ENCODE measurements at places on chromosomes 11 and 22.

DNA sequence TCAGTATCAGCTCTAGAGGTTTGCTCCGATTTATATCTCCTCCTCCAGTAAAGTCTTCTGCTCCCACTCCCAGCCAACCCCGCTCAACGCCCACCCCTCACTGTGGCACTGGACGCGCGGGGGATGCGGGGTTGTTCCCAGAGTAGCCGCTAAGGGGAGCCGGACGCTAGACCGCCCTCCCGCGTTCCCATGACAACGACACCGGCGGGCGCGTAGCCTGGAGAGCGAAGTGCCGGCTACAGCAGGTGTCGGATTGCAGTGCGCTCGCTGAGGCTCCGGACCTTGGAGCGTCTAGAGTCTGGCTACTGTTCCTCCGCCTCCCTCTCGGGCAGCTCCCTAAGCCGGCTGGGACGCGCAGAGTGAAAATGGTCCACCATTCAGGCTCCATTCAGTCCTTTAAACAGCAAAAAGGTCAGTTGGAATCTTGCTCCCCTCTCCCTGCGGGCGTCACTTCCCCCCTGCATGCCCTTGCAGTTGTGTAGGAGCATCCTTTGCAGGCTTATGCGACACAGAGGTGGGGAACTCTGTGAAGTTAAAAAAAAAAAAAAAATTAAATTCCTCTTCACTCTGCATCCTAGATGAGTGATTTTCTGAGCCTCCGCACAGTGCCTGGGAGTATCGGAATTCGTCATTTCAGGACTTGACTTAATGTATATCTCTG is at the start of gene ANO3:
TSS of gene ANO3 (plus strand) at position 220 of the 661 bp plus-strand sequence. CDS start at position 366, 146 bp downstream.
- DNase-seq = no peak

GRCh38 chr11:3165916-3166267 is 782 bp upstream of the OSBPL5 start:
- DNase-seq = no peak

GRCh38 chr11:76591416-76591815 is 79.1 kb downstream of the LRRC32 start:
- DNase-seq = no peak

- no peak for DNase-seq
These were observed 3.2 kb downstream of the CD6 start for GRCh38 chr11:60974726-60975125.

- DNase-seq = no peak
These were observed 82.5 kb downstream of the CLPB start for GRCh38 chr11:72351836-72352235.

GRCh38 chr11:12220305-12220704 is 109.9 kb downstream of the MICAL2 start:
- DNase-seq = no peak

GRCh38 chr11:70468256-70469195 is 70.2 kb downstream of the CTTN start:
- no peak for DNase-seq

GRCh38 chr22:27220339-27220738 is 563.0 kb downstream of the MIAT start:
- DNase-seq = no peak

DNA sequence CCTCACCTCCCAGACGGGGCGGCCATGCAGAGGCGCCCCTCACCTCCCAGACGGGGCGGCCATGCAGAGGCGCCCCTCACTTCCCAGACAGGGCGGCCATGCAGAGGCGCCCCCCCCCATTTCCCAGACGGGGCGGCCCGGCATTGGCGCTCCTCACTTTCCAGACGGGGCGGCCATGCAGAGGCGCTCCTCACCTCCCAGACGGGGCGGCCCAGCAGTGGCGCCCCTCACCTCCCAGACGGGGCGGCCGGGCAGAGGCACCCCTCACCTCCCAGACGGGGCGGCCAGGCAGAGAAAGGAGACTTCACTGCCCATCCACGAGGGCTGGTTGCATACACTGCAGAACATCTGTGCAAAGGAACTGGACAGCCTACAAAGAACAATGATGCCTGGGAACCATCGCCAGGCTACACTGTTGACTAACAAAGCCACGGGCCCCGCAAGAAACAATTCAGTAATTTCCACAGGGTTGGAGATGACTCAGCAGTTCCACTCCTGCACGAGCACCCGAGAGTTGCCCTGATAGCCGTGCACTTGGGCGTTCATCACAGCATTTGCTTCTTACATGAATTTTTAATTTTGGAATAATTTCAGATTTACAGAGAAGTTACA is 58.7 kb downstream of the CTTN start:
- DNase-seq = no peak

DNA sequence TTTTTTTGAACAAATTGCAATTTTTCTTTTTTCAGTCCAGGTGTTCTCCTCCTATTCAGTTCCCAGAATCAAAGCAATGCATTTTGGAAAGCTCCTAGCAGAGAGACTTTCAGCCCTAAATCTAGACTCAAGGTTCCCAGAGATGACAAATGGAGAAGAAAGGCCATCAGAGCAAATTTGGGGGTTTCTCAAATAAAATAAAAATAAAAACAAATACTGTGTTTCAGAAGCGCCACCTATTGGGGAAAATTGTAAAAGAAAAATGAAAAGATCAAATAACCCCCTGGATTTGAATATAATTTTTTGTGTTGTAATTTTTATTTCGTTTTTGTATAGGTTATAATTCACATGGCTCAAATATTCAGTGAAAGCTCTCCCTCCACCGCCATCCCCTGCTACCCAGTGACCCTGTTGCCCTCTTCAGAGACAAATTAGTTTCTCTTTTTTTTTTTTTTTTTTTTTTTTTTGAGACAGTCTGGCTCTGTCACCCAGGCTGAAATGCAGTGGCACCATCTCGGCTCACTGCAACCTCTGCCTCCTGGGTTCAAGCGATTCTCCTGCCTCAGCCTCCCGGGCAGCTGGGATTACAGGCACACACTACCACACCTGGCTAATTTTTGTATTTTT is 6.2 kb upstream of the UBE4A start:
- DNase-seq = no peak

GRCh38 chr22:33829546-33830280 is 90.6 kb downstream of the LARGE1 start:
- DNase-seq = no peak

GRCh38 chr11:36405585-36406367 is 104.3 kb downstream of the TRAF6 start:
- DNase-seq = no peak

GRCh38 chr22:42317008-42317407 is 46.6 kb upstream of the TCF20 start:
- peak; percentile 39 for DNase-seq

- DNase-seq = no peak
These were observed 94.8 kb downstream of the CTTN start for GRCh38 chr11:70493089-70493474.

DNA sequence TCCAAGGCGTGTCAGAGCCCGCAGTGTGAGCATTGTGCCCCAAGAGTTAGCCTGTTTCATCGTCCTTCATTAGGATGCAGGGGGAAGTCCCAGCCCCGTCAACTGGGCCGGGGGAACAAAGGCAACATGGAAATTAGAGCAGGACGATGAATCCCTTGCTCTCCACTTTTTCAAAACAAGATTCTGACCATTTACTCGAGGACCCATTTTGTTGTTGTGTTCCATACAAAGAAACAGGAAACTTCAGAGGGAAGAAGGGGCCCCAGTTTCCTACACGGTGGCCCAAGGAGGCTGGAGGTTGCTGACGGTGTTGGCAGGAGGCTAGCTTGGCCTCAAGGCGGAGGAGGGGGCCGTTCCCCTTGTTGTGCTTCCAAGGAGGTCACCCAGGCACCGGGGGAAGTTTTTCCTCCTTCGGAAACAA is 44.0 kb upstream of the SLC1A2 start:
- DNase-seq = no peak

- no peak for DNase-seq
These were observed 25.3 kb downstream of the ANO1 start for GRCh38 chr11:70103256-70103975.

GRCh38 chr22:31143537-31143936 is 3.2 kb upstream of the PLA2G3 start:
- no peak for DNase-seq

DNA sequence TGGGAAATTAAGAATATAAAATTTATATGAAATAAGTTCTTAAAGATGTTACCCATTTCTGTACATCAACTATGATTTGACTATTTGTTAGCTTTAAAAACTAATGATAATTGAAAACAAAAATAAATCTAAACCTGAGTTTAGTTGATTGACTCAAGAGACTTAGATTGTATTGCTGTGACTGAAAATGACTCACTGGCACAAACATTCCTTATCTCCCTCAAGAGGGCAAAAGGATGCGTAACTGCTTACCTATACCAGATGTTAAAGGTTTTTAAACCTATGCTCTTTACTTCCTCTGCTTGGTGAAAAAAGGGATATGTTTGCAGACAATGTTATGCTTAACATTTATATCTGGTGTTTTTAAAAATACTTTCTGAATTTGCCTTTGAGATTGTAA is 30.3 kb downstream of the ATM start:
- no peak for DNase-seq

DNA sequence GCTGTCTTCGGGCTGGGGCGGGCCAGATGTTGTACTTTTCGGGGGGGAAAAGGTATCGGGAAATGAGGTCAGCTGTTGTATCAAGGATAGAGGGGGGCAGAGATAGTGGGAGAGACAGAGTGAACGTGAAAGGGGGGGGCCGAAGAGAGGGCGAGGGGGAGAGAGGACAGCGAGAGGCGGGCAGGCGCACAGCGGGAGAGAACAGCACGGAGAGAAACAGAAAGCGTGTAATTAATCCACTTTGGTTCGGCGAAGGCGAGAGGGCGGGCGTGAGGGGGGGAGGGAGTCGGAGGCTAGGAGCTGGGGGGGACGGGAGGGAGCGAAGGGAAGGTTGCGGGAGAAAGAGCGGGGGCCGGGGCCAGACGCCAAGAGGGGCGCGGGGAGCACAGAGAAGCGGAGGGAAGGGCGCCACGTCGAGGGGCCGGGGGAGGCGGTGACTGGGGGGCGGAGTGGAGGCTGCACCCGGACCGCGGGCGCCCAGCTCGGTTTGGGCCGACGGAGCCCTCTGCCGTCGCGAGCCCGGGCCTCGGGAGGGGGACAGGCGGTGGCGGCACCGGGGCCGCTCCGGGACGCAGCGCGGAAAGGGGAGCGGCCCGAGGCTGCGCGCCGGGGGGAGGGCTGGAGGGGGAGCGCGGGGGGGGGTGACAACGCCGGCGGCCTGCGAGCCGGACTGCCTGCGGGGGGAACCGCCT is 612 bp downstream of the IGF2 start:
- DNase-seq = no peak

- no peak for DNase-seq
These were observed 57.8 kb upstream of the APOA1 start for GRCh38 chr11:116895048-116895757.

DNA sequence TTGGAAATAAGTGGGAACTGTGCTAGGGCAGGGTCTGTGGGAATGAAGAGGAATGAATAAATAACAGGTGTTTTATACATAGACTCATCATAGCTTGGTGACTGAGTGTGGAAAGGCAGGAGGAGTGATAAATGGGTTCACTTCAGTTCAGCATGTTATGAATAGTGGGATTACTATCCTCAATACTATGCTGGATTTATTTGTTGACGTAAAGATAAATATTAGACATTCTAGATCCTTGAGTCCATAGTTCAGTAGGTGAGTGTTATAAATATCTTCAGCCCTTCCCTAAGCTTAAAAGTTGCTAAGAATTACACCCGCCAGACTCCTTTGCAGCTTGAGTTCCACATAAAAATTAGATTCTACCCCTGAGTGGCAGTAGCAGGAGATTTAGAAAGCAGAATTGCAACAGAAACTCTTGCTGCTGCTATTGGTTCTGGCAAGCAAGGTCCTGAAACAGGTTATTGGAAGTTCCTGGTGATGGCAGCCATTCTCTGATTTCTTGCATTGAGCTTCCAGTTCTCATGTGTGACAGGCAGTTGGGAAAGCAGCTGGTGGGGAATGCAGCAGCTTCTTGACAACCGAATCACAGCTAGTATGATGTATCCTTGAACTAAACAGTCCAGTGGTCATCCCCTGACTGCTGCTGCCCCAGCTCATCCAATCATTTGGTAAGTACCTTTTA is 1558.9 kb downstream of the FAM181B start:
- no peak for DNase-seq

DNA sequence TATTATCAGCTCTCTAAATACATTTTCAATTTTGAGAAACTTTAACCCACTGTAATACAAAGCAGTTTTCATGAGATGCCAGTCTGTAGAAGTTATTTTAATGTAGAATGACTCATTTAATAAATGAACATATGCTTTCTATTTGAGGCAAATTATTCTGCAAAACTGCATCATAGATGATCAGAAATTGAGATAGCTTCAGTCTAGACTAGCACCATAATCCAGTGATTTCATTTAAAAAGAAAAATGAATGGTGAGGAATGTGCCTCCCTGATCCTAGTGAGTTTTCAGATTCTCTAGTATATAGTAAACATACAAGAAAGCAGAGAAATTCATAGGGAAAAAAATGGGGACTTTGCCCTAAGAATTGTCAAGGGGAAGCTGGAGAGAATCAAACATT is 66.1 kb downstream of the OR5AK2 start:
- no peak for DNase-seq

DNA sequence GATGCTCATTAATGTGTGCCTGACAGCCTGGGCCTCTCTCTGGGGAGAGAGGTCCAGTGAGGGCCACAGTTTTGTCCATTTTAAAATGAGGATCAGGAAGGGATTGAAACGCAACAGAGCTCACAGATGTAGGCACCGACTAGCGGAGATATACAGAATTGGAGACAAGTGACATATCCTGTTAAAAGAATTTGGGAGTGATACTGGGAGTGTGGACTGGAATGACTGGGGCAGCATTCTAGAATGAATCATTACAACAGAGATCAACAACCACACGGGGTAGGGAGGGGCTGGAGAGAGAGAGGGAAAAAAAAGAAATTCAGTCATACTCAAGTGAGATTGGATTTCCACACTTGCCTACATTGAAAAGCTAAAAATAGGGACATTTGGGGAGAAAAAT is 2.5 kb upstream of the NCAM1 start:
- no peak for DNase-seq

DNA sequence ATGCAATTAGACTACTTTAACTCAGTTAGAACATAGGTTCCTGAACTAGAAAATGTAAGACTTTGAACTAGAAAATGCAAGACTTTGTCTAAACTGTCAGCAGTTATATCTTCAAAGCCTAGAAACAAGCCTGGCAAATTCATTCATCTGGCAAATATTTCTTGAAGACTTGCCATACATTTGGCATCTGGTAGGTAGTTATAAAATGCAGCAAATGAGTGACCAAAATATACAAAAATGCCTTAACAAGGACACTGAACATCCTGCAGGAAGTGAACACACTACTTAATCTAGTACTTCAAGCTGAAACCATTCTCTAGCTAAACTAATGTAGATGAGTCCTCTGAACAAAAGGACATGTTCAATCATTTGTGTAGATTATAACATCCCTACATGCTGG is 84.7 kb upstream of the SCUBE2 start:
- no peak for DNase-seq

GRCh38 chr22:46462726-46463371 is 74.6 kb downstream of the CELSR1 start:
- DNase-seq = no peak

- DNase-seq = no peak
These were observed 40.4 kb downstream of the GAB4 start for GRCh38 chr22:16967453-16968217.

Measured in stimulated activated CD8-positive, alpha-beta memory T cell treated with anti-CD3 and anti-CD28 coated beads, Interleukin-15, amount 100 ng/mL, for 4 hours (primary cell).